ENCODE measurements at places on chromosomes 4 and X.
A peak's percentile ranks its signal among the peaks of the same experiment; 100 is the strongest.

DNA sequence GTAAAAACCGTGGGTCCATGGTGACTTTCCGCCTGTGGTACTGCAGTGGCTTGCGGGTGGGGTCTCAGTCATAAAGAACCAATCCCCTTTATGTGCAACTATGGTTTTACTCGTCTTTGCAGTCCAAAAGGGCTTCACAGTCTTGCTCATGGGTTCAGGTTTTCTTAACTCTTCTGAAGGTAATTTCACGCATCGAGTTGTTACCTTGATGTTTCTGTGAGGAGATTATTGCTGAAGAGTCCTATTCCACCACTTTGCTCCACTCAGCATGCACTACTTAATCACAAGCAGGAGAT is 41.5 kb downstream of the F8 start:
- DNase-seq, result no peak

GRCh38 chr4:117378942-117379341 is 293.6 kb upstream of the TRAM1L1 start:
- no peak for DNase-seq

DNA sequence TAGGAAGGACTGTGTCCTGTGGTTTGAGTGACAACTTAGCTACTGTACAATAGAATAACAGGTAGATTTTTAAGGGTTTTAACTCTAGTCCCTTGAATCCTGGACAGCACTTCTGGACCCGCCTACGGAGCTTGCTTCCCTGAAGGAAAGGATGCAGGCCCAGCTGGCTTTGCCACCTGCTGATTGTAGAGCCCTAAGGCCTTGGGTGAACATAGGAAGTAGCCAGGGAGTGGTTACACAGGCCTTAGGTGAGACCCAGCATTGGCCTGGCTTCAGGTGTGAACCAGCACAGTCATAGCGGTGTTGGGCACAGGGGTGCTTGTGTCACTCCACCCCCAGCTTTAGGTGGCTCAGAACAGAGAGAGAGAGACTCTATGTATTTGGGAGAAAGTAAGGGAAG is 413.5 kb downstream of the GRIA2 start:
- no peak for DNase-seq

GRCh38 chr4:156949373-156949814 is 22.2 kb downstream of the PDGFC start:
- DNase-seq, result peak; percentile 98

- DNase-seq, result no peak
Observed at GRCh38 chrX:149494844-149495565, 10.1 kb downstream of the IDS start.

GRCh38 chrX:111431001-111431400 is 19.0 kb upstream of the DCX start:
- DNase-seq, result no peak

GRCh38 chr4:1618438-1618837 is 65.7 kb downstream of the FAM53A start:
- DNase-seq, result no peak

DNA sequence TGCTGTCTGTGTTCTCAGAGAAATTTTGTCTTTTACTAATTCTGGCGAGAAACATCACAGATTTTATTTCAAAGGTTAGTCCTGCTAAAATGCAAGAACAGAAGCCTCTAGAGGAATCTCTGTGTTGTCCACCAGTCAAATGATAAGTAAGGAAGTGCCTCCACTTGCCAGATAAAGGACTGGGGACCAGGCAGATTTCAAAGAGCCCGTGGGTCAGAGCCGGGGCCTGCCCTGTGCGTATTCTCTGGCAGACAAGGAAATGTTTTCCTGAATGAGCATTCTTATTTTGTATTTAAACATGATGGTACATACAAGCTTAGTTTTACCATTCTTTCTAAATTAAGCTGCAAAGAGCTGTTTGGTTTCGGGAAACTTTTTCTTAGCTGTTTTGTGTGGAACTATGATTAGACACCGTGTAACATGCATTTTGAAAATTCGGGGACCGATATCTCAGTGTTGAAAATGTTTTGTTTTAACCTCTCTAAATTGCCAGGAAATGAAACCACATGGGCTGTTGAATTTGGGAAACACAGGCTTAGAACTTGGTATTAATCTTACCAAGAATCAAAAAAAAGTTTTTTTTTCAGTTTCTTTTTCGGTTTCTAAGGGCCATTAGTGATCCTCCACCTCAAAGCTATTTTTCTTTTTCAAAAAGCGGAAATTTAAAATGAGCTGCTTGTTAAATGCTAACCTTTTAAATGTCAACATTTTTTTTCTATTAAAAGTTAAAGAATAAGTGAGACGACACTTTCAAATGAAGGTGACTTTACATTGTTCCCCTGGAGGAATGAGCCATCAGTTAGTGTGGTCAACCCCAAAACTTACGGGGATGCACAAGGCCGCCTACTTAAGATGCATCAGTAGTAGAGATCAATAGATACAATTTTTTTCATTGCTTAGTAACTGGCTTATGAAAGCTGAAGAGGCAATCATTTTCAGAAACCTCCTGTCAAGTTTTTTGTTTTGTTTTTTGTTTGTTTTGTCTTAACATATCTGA is 89.6 kb upstream of the MTM1 start:
- no peak for DNase-seq

- DNase-seq, result peak; percentile 3
Observed at GRCh38 chr4:91116861-91117260, 989.7 kb downstream of the CCSER1 start.

- DNase-seq, result no peak
Observed at GRCh38 chr4:186653969-186654368, 69.7 kb downstream of the FAT1 start.

GRCh38 chr4:6527683-6528595 is 47.0 kb upstream of the MAN2B2 start:
- DNase-seq, result no peak

GRCh38 chr4:22372986-22373385 is 142.9 kb downstream of the ADGRA3 start:
- no peak for DNase-seq

- peak; percentile 76 for DNase-seq
Observed at GRCh38 chr4:81648576-81649275, 177.0 kb upstream of the RASGEF1B start.

GRCh38 chr4:163048447-163048846 is 118.2 kb downstream of the NAF1 start:
- DNase-seq, result no peak

DNA sequence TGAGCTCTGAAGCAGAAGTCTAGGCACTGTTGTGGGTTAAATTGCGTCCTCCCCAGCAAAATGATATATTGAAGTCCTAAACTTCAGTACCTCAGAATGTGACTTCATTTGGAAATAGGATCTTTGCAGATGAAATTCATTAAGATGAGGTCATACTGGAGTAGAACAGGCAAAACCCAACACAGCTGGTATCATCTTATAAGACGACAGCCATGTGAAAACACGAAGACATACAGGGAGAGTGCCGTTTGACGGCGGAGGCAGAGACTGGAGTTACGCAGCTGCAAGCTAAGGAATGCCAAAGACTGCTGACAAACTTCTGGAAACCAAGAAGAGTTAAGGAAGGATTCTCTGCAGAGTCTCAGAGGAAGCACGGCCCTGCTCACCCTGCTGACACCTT is 241.5 kb downstream of the MAML3 start:
- DNase-seq, result no peak

GRCh38 chr4:2138846-2139500 is 79.8 kb downstream of the NAT8L start:
- no peak for DNase-seq

GRCh38 chrX:82692991-82693390 is 815.1 kb upstream of the POU3F4 start:
- no peak for DNase-seq

DNA sequence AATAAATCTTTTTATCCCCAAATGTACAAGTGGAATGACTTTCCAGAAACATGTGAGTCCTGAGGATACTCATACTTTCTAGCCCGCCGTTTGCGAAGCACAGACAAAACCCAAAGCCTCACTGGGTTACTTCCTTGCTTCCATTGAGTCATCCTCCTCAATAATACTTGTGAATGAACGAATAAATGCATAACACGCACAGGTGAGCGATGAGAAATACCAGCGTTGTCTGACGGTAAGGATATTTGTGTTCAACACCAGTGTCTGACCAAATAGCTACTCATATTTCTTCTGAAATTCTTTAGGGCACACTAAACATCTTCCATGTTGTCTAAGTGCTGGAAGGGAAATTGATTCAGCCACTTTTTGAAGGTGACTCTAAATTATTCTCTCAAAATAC is 36.0 kb downstream of the CCNG2 start:
- DNase-seq, result no peak

GRCh38 chr4:113316879-113317278 is 267.4 kb downstream of the ANK2 start:
- no peak for DNase-seq

DNA sequence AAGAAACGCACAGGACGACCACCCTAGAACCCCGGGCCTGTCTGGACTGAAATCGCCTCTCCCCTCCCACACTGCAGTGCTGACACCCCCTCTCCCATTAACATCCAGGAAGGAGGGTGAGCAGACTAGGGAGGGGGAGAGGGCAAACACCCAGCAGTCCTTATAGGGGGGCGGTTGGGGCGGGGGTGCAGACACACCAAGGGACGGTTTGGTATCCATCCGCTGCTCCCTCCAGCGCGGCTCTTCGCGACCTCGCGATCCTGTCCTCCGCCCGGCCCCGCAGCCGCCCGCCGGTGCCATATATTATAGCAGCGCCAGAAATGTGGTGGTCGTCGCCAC is 411 bp upstream of the GPRASP1 start:
- DNase-seq, result no peak

DNA sequence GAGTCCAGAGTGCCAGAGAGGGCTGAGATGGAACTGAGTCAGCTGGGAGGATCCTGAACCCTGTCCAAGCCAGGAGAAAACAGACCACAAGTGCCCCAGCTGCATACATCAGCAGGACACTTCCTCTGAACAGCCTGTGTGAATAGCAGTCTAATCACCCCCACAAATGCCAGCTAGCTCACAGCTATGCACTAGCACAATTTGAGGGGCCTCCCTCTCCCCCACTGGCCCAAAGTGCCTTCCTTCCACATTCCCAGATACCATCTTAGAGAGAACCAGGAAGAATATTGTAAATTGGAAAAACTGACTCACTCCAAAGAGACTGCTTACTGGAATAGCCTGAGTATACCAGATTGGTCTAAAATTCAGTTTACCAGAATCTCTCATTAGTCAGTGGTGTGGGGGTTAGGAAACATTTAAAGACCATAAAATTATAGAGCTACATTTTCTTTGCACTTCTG is 292.6 kb upstream of the KLF3 start:
- DNase-seq, result no peak

- DNase-seq, result no peak
Observed at GRCh38 chr4:150033081-150033480, 45.2 kb upstream of the DCLK2 start.

DNA sequence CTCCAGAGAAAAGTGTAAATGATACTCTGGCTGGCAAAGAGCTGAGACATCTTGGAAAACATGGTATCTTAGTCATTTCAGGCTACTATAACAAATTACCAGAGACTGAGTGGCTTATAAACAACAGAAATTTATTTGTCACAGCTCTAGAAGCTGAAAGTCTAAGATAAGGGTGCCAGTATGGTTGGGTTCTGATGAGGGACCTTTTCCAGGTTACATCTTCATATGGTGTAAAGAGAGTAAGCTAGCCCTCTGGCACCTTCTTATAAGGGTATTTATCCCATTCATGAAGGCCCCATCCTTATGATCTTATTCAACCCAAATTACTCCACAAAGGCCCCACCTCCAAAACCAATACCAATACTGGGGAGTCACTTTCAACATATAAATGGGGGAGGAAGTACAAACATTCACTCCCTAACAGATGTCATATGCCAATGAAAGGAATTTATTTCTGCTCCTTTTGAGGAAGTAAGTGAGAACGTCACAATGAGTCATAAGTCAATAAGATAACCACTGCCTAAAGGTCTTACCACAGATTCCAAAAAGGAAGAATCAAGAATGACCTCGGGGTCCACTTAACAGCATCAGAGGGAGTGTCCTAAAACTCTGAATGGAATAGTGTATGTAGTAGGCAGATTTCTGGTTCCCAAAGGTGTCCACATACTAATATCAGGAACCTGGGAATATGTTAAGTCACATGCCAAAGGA is 246.6 kb downstream of the OPHN1 start:
- peak; percentile 1 for DNase-seq

- DNase-seq, result no peak
Observed at GRCh38 chr4:55765070-55765469, 54.5 kb upstream of the EXOC1L start.

DNA sequence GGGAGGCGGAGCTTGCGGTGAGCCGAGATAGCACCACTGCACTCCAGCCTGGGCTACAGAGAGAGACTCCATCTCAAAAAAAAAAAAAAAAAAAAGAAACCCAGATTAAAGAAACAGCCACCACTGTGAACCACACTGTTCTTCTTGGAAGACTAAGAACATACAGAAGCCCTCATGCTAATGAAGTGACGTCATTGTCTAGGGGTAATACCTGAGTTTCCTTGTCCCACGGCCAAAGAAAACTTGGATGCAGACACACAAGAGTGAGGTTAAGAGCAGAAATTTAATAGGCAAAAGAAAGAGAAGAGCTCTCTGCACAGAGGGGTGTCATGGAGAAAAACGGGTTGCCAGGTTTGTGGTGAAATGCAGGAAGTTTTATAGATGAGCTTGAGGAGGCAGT is 691.6 kb downstream of the NLGN4X start:
- no peak for DNase-seq

- no peak for DNase-seq
Observed at GRCh38 chrX:129659141-129659540, 4.4 kb upstream of the APLN start.

GRCh38 chrX:32448945-32449344 is 762.4 kb downstream of the DMD start:
- DNase-seq, result no peak

DNA sequence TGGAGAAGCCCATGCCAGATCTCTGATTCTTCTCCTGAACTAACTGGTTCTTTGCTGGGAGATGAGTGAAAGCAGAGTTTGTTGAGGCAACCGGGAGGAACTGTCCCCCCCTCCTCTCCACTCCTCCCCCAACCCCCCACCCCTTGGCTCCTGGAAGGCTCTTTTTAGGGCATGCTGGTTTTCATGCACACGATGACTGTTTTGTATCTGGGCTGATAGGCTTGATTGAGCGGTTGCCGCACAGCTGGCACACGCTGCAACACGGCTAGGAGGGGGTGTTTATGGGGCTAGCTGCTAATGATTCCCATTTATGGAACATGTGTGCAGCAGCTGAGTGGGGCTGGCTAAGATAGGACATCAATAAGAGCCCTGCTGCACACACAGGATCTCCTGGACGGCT is 137.2 kb downstream of the SMIM20 start:
- no peak for DNase-seq

GRCh38 chr4:125961626-125962025 is 646.9 kb downstream of the FAT4 start:
- DNase-seq, result no peak

- DNase-seq, result no peak
Observed at GRCh38 chr4:85092943-85093342, 126.5 kb upstream of the WDFY3 start.

All from Caki2 (cell line).